ENCODE measurements at places on chromosomes 13 and 19.

- no peak for DNase-seq
These were observed 94.3 kb downstream of the INSR start for GRCh38 chr19:7199613-7200533.

DNA sequence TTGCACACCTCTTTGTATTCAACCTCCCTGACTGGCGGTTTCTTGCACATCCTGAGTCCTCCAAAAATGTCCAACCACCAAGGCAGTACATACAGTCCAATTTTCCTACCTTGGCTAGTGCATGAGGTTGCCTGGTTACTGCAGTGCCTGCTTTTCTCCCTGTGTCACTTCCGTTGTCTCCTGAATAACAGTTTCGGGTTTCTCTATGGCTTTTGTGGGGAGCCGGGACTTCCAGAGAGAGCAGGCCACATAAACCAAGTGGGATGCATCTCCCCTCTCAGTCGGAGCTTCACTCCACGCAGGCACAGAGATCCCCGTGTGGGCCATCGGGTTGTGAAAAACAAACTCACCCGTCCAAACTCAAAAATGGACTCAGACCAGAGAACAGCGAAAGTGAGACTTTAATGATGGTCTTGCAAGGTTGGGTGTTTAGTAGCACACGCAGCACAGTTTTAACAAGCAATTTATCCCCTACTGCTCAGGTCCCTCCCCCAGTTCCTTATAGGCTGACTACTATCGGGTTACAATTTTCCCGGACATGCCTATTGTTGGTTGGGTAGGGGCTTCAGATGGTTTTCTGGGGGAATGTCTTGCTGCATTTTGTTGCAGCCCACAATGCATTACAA lies 173.1 kb downstream of the POU4F1 start:
- DNase-seq = no peak

DNA sequence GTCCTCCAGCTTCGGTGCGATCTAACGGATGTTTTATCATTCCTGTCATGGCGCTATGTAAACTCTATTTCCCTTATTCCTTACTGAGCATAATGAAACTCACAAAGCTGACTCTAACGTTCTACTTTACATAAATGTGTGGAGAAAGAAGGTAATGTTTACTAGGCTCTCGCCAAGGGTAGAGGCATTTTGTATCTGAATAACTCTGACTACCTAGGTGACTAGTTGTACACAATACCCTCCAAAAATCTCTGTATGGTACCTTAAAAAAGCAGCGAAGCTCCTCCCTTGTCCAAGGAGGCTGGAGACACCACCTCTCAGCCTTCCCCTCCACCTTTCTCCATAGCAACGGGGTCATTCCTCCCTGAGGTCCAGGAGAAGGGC lies 316 bp upstream of the ZNF530 start:
- DNase-seq = no peak

DNA sequence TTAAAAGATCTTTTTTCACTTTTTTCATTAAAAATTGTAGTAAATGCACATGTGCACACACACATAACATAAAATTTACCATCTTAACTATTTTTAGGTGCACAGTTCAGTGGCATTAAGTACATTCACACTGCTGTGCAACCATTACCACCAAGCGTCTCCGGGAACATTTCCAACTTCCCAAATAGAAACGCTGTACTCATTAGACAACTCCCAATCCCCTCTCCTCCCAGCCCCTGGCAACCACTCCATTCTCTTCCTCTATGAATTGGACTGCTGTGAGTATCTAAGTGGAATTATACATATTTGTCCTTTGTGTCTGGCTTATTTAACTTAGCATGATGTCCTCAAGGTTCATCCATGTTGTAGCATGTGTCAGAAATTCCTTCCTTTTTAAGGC lies 11.6 kb downstream of the GJB2 start:
- no peak for DNase-seq

DNA sequence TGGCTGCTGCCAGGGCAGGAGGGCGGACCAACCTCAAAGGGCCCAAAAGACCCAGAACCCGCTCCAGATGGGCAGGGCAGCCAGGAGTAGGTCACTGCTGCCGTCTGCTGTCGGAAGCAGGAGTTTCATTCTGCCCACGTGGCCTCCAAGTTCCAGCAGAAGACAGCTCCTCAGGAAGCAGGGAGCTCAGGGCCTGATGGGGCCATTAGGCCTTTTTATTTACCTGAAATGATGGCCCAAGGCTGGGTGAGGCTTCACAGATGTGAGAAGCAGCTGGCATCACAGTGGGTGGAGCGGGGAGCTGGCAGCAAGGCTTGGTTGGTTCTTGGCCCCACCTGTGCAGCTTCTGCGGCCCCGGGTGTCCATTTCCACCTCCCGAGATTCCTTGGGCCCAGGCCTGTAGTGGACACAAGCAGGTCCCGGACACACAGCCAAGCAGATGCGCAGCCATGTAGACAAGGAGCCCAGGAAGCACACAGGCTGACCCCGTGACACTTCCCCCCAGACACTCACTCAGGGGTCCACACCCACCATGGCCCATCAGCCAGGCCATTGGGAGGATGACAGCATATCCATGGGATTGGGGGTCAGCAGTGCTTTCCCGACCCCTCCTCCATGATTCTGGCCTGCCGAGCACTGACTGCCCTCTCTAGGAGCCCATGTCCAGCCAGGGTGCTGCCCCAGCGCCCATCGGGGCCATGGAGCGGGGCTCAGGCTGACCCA lies 26.4 kb downstream of the C13orf46 start:
- no peak for DNase-seq

DNA sequence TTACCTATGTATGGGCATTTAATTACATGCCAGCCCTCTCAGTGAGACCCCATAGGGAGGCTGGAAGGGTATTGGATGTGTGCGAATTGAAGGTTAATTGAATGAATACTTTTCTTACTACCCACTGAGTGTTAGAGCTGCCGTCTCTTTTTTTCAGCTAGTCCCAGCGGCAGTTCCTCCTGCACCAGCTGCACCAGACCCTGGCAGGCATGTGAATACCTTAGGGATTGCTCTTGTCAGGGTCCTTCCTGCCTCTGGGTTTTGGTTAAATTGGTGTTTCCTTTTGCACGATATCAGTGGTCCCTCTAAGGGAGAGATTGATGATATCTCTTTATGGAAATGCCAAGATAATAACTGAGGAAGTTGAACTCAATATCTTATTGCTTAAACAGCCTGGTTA lies 9.8 kb upstream of the CXCL17 start:
- DNase-seq = no peak

GRCh38 chr19:3982701-3983541 lies 2.3 kb downstream of the EEF2 start:
- DNase-seq = peak; percentile 65

DNA sequence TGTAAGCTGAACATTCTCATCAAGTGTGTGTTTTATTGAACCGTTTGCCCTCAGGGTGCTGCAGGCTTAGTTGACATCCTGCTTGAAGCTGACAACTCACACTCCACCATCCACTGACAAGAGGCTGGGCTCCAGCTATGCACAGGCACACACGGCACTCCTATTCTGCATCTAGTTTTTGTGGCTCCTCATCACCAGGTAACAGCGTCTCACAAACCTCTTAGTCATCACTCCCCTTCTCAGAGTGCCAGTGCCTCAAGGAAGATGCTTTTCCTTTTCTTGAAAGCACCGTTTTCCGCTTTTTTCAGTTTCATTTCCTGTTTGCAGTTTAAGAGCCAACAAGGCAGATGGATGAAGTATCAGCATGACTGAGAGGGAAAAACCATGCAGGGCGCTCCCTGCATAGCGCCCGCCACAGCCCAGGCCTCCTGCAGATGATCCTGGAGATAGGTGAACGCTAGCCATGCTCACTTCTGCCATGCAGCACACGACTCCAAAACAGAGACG lies 491.2 kb downstream of the COG6 start:
- no peak for DNase-seq

DNA sequence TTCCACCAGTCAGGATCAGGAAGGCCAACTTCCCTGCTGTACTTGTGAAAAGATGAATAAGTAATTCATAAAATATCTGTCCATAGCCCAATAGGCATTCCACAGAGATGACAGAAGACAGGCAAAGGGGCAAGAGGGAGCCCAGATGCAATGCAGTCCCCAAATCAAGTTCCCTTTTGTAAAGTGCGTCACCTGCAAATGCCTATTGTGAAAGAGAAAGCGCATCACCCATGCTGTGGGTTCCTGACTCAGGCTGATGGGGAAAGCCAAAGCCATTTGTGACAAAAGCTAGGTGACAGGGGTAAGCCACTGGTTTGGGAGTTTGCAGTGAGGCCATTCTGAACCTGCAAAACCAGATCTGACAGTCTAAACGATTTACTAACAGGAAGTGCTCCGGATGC lies 157.5 kb upstream of the ZNF536 start:
- no peak for DNase-seq

- no peak for DNase-seq
These were observed 58.4 kb downstream of the PEPD start for GRCh38 chr19:33463199-33463598.

GRCh38 chr13:59690857-59691500 lies 472.7 kb downstream of the DIAPH3 start:
- no peak for DNase-seq

GRCh38 chr19:11377756-11378155 lies 3.3 kb downstream of the SWSAP1 start:
- DNase-seq = no peak

DNA sequence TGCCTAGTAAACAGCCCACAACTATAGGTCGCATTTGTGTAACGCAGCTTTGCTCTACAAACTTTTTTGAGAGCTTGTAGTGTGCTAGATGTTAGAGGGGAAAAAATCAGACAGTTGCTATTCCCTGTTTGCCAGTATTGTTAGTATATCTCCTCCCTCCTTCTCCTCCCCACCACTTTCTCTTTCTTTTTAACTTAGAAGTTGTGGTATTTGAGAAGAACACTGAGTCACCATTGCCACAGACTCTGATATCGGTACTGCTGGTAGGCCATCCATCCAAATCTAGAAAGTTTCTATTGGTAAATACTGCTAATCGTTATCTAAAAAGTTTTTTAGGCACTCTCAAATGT lies 666 bp downstream of the POMP start:
- DNase-seq = no peak

DNA sequence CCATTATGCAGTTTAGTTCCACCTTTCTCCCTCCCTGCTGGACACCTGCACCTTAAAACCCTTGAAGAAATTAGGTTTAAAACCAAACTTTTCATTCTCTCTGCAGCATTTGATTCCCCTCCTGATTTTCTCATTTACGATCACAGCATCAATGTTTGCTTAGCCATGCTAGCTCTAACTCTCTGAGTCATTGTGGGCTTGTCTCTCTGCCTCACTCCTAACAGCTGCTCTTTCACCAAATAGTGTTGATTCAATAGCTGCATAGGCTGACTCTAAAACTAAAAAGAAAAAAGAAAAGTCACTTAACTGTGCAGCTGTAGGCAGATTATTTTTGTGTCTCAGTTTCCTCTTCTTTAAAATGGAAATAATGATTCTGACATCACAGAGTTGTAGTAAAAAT lies 1124.9 kb downstream of the DIAPH3 start:
- no peak for DNase-seq

- DNase-seq = no peak
These were observed 44.4 kb downstream of the KLF5 start for GRCh38 chr13:73103238-73103637.

GRCh38 chr19:19615086-19615485 lies 3.4 kb downstream of the PBX4 start:
- DNase-seq = no peak

DNA sequence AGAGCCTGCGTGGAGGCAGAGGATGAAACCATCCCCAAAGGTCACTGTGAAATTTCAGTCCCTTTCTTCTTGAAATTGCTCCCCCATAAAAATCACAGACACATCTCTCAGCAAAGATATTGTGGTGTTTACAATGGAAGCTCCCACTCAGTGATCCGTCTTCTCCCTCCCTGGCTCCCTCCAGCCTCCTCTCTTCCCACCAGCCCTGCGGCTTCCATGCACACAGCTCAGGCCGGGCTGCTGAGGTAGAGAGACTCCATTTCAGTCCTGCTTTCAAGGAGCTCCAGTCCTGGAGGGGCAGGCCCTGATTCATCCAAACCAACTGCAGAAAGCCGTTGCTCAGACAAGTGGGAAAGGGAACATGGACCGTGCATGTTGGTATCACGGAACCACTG lies 24.0 kb upstream of the MIER2 start:
- no peak for DNase-seq

- no peak for DNase-seq
These were observed 136.5 kb downstream of the RNF17 start for GRCh38 chr13:24900507-24900906.
